ENCODE measurements at places on chromosomes 2 and 18.

DNA sequence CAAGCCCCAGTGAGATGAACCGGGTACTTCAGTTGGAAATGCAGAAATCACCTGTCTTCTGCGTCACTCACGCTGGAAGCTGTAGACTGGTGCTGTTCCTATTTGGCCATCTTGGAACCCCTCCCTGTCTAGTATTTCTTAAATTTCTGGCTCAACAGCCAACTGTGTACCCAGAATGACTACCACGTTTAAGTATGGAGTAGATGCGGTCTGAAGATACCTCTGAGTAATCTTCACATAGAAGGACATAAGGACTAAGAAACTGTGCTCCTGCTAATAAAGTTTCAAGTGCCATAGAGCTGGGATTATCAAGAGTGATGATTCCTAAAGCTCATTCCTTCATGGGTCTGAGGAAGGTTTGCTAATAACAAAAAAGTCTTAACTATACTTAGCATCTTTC lies 20.4 kb downstream of the TRAK2 start:
- DNase-seq, result no peak

- no peak for DNase-seq
Observed at GRCh38 chr2:40210344-40210967, 241.4 kb downstream of the SLC8A1 start.

- DNase-seq, result no peak
Observed at GRCh38 chr2:26946841-26947784, 23.3 kb upstream of the MAPRE3 start.

DNA sequence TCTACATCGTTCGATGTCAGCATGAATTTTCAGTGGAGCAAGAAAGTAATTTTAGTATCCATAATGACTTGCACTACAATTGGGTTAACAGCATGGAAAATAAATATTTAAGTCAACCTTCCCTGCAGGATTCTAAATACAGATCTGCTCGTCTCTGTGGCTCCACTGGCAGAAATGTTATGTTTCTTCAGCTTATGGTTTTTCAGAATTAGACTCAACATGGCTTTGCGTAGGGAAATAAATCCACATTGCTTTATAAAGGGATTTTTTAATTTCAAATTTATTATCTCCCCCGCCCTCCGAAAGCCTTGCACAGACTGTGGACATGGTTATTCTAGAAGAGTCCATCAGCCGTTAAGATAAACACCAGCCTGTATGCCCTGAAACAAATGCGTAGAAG lies 18.2 kb downstream of the TNFRSF11A start:
- DNase-seq, result no peak

DNA sequence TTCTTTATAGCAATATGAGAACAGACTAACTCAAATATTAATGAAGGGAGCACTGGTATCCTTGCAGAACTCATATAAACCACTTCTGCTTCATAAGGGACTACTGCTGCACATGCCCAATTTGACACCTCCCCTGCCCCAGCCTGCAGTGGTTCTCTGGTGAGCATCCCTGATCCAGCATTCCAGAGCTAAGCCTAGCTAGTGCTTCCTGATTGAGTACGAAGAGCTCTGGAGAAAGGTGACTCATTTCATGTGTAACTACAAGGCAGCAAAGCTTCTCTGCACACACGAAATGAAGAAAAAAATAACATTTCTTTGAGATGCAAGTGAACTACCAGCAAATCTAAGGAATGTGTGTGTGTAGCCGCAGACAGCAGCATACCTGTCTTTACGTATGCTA lies 22.8 kb upstream of the ADNP2 start:
- DNase-seq, result no peak

DNA sequence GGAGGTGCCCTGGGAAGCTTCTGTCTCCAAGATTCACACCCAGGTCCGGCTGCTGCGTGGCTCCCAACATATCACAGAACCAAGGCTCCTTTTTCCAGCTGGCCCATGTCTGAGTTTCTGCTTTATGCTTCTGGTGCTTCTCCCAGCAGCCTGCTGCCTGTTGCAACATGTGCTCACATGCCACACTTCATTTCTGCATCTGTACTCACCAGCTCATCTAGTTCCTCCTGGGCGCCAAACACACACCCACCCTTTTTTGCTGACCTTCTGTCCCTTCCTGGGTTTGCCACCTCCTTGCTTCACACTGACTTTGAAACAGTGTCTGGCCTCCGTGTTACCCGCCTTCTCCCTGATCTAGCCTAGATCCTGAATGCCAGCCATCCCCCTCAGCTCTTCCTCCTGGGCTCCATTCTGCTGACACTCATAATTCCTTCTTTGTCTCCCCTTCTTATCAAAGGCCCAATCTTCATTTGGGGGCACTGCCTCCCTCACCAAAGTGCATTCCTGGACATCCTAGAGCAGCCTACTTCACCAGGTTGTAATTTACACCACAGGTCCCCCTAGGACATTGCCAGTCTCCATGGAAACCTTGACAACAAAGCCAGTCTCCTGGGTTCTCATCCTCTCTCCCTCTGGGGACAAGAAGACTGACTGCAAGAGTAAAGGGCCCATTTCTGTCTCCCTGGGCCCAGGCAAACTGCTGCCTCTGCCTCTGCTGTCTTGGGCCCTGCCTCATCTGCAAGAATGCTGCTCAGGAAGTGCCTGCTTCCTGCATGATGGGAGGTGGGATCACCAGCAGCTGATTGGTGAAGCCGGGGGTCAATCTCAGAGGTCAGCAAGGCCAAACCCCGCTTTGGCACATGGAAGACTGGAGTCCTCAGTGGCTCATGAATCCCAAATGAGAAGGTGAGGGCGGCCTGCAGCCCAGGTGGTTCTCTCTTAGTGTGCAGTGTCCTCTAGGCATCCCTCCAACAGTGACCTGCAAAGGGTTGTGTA lies 13.9 kb upstream of the PROM2 start:
- no peak for DNase-seq

GRCh38 chr2:119756837-119757236 lies 2.9 kb upstream of the PTPN4 start:
- DNase-seq, result no peak

GRCh38 chr2:130376433-130377293 lies 20.8 kb downstream of the PTPN18 start:
- DNase-seq, result no peak

DNA sequence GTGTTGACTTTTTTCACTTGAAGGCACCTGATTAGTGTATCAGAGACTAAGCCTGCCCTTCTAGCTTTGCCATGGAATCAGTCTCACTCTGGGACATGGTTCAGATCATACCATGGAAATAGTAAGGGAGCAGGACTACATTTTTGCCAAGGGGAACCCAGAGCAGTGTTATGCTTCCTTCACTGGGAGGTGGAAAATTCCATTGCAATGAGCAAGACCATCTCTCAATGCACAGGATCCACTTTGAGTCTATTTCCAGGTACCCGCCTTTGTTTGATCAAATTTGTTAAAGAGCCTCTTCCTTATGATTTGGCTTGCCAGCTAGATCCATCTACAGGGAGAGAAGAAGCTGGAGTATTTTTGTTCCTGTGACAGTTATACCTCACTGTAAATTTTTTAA lies 395.8 kb downstream of the MTX2 start:
- DNase-seq, result no peak

Measured in WTC11 (cell line).